ENCODE measurements at places on chromosomes 3 and 15.

- no peak for DNase-seq
These were observed 97.6 kb upstream of the STRIT1 start for GRCh38 chr3:155391104-155391503.

GRCh38 chr3:183697610-183698317 lies at the start of gene YEATS2:
Gene YEATS2, plus strand, starts transcription at chr3:183697797. Its CDS starts 17,366 bp downstream, at chr3:183715163.
- peak; percentile 74 for DNase-seq

DNA sequence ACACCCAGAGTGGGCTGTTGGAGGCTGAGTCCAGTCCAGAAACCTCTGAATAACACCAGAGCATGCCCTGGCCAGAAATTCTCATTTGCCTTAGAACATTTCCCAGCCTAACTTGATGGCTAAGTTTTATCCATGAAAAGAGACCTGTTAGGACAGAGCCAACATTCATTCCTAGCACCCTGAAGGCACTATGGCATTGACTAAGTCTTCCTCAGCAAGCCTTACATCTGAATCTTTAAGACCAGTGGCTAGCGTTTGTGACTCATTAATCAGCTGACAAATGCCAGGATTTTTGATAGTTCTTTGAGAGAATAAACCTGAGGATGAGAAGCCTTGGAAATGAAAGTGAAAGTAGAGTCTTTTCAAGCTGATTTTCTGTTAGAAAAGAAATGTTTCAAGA lies 1087.1 kb upstream of the ALCAM start:
- DNase-seq, result no peak

DNA sequence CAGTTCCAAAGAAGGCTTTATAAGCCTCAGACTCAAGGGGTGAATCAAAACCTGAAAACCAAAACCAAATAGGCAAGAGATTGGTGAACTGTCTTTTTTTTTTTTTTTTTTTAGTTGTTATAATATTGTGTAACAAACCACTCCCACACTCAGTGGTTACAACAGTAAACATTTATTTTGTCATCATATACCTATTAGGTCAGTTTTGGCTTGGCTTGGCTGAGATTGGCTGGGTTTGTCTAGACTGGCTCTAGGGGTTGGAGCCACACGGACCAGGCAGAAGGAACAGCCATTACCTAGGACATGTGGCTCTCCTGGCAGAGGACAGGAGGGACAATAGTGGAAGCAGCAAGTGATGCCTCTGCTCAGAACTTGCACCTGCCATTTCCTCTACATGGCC lies 26.4 kb upstream of the RYR3 start:
- DNase-seq, result no peak

DNA sequence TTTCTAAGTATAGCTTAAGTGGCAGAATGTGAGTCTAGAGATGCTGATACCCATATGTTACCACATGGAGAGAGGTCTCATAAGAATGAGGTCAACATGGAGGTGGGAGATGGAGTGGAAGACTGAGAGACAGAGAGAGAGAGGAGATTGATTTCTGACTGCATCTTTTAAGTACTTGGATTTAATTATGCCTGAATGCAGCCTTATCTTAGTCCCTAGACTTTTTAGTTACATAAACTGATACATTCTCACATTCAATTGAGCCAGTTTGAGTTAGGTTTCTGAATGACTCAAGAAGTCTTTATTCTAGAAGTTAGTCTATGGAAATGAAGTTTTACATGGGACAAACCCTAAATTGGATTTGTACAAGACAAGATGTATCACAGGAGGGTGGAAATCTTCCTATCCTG lies 58.5 kb upstream of the TNFSF10 start:
- no peak for DNase-seq

Measured in mucosa of descending colon (tissue), 3 donors.